Activated T-cell treated with anti-CD3 and anti-CD28 coated beads for 48 hours (primary cell): ENCODE measurements at places on chromosomes 6 and 20.

DNA sequence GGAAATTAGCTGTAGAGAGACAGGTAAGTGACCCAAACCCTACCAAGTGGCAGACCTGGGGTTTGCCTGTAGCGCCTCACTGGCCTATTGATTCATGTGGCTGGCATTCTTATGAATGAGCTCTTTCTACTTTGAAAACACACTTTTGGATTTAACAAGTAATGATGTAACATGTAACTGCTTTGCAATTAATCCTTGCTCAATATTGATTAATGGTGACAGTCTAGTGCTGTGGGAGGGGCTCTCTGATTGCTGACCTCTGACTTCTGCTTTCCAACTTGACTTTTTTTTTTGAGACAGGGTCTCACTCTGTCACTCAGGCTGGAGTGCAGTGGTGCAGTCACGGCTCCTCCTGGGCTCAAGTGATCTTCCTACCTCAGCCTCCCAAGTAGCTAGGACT lies 82.7 kb downstream of the TIAM2 start:
- DNase-seq, result no peak

GRCh38 chr6:36428911-36429310 lies 13.7 kb downstream of the PXT1 start:
- no peak for DNase-seq

DNA sequence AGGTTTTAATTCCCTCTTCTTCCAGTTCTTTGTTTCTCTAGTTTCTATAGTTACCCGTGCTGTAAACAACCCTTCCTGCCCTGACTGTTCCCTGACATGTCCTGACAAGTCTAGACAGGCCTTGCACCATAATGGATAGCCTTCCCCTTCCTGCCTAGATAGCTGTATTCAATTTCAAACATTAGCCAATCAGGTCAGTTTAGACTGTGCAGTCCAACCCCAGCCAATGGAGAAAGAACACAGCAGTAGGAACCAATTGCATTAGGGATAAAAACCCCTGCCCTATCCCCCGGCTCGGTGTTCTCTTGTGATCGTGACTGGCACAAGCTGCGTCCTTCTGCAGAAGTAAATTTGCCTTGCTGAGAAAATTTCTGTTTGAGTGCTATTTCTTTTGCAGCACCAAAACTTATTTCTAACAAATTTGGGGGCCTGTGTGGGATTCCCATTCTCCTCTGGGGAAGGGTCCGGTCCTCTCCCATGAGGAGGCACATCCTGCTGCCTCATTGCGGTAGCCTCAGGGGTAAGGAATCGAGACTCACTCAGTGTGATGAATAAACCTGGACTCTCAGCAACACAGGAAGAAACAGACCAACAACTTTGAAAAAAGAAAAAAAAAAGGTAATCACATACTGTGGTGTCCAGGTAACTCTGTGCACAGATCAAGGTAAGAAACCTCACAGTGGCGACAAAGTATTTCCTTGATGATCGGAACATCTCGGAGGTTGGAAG lies 248.7 kb upstream of the ECI2 start:
- no peak for DNase-seq

DNA sequence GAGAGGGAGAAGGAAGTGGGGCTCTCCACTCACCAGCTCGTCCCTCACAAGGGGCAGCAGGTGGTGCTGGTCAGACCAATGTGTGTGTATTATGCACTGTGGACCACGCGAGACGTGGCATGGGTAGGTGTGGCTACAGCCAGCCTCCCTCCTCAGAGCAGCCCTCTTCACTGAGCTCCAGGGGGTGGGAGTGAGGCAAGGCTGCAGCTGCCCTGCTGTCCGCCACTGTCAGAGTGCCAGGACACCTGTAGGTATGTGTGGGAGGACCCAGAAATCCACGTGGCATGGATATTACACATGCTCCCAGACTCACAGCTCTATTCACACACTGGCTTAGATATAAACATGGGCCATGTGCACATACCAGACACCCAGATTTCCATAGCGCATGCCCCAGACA lies 90.3 kb downstream of the VEGFA start:
- no peak for DNase-seq

- no peak for DNase-seq
These were observed 218.9 kb upstream of the RIN2 start for GRCh38 chr20:19539191-19539590.

GRCh38 chr6:140180306-140180705 lies 805.9 kb upstream of the CITED2 start:
- no peak for DNase-seq
